ENCODE measurements at places on chromosomes 5 and 9.

GRCh38 chr9:93612796-93613154 lies 36.4 kb downstream of the PHF2 start:
- no peak for DNase-seq

GRCh38 chr5:180868960-180869359 lies 7.9 kb upstream of the ZFP62 start:
- DNase-seq, result peak; percentile 52

GRCh38 chr9:76423216-76424177 lies 29.3 kb upstream of the RFK start:
- DNase-seq, result no peak

DNA sequence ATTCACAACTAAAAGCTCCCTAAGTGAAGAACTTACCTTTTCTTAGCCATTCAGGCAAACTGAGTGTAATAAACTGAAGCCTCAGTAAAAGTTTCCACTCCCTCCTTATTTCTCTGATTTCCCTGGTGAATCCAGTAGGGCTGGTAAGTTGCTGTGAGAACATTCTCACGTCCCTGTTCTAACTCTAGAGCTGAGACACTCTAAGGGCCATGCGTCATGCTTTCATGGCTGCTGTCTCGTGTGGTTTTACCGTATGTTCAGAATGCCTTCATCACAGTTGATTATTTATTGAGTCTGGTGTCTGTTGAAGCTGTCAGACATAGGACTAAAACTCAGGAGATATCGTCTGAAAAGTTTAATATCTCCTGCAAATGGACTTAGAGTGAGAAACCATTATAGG lies 1.3 kb downstream of the OR2S2 start:
- DNase-seq, result no peak

- DNase-seq, result no peak
Measured at GRCh38 chr5:137344723-137345322, 154.3 kb downstream of the SPOCK1 start.

- no peak for DNase-seq
Measured at GRCh38 chr9:75149841-75150241, 61.5 kb downstream of the OSTF1 start.

DNA sequence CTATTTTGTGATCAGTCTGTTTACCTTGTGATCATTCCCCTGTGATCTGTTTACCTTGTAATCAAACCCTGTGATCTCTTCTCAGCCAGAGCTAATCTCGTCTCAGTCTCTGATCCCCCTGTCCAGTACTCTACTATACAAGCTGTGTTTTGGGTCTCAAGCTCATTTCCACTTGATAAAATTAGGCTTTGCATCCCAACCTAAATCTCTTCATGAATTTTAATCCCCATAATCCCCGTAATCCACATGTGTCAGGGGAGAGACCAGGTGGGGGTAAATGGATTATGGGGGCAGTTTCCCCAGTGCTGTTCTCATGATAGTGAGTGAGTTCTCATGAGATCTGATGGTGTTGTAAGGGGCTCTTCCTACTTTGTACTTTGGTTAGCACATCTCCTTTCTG lies 157.2 kb downstream of the PRR16 start:
- DNase-seq, result no peak

- no peak for DNase-seq
Measured at GRCh38 chr9:123420592-123421111, 64.7 kb downstream of the CRB2 start.

GRCh38 chr5:153752890-153753289 lies 262.4 kb downstream of the GRIA1 start:
- no peak for DNase-seq

DNA sequence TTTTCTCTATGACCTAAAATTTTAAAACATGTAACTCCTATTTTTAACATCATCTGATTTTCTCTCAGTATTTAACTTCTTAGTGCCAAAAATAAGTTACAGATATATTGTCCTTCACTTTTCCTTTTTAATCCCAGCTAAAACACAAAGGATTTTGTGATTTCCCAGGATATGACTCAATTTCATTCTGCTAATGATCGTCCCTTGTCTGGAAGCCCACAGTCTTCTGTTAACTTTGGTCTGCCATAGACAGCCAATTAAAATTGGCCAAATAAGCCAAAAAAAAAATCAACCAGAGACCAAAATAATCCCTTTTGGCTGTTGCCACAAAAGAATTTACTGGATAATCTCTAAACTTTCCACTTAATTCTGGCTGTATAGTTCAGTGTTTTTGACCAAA lies 124.5 kb upstream of the FST start:
- DNase-seq, result no peak

- no peak for DNase-seq
Measured at GRCh38 chr9:106307670-106308069, 555.3 kb upstream of the ZNF462 start.

GRCh38 chr9:129999141-129999510 lies 43.9 kb downstream of the FNBP1 start:
- no peak for DNase-seq

DNA sequence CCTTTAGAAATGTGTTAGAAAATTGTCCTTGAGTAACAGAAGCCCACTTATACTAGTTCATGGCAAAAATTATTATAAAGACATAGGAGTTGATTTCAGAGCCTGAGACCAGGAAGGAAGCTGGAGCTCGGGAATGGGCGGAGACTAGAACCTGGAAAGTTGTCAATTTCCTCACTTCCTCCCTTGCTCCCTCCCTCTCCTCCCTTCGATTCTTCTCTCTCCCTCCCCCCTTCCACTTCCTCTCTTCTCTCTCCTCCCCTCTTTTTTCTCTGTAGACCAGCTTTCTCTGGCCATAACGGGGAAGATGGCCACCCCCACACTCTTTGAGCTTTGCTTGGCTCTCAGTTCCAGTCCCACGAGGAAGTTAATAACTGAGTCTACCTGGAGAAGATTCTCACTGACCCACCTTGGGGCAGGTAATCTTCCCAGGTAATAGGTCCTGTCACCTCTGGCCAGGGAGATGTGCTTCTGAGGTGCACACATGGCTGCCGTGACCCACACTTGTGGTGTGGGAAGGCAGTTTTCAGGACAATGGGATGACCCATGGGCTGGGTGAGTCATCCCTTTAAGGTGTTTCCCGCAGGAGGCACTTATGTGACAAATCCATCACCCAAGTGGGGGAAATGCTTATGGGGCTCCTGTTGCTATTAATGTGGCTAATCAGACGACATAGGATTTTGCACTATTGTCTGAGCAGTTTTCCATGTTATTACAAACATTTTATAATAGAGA lies 78.7 kb downstream of the HSPA4 start:
- no peak for DNase-seq

- DNase-seq, result no peak
Measured at GRCh38 chr5:178644826-178645545, 18.1 kb upstream of the CLK4 start.

DNA sequence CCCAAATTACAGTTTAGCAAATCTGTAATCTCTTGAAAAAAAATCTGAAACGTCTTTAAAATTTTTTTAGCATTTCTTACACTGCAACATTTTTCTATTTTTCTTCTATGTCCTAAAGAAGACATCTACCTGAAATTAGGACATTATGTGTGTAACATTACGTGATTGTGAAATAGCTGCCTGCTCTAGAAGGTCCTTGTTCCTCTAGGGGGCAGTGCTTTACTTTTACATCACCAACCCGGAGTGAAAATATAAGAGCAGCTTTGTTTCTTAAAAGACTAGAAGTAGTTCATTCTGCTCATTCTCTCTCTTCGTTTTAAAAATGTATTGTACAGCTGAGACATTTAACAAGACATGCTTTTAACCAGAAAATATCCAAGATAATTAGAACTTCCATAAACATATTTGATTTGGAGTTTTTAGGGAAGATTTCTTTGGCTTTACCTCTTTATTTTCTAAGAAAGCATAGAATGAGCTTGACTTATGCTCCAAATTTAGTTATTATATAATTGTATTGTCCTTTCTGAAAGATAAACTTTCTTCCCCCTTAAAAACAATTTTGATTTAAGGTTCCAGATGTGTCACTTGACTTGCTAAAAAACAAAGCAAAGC lies 48.1 kb upstream of the RIOK2 start:
- no peak for DNase-seq

DNA sequence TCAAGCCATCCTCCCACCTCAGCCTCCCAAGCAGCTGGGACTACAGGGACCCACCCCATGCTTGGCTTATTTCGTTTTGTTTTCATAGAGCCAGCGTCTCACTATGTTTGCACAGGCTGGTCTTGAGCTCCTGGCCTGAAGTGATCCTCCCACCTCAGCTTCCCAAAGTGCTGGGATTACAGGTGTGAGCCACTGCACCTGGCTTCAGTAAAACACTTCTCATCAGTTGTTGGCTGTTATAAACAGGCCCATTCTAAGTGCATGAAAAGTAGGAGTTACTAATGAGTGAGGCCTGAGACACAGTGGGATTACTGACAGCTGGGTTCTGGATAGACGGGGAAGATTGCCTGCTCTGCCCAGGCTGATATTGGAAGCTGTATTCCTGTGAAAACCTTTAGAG lies 3.5 kb downstream of the CRB2 start:
- no peak for DNase-seq

DNA sequence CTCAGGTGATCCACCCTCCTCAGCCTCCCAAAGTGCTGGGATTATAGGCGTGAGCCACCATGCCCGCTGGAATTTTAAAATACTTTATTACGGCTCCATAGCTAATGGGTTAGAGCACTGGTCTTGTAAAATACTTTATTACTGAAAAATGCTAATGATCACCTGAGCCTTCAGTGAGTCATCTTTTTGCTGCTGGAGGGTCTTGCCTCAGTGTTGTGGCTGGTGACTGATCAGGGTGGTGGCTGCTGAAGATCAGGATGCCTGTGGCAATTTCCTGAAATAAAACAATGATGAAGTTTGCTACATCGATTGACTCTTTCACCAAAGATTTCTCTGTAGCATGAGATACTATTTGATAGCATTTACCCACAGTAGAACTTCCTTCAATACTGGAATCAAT lies 26.0 kb upstream of the GNE start:
- DNase-seq, result no peak

GRCh38 chr5:64229163-64229774 lies 63.6 kb downstream of the RNF180 start:
- DNase-seq, result no peak

DNA sequence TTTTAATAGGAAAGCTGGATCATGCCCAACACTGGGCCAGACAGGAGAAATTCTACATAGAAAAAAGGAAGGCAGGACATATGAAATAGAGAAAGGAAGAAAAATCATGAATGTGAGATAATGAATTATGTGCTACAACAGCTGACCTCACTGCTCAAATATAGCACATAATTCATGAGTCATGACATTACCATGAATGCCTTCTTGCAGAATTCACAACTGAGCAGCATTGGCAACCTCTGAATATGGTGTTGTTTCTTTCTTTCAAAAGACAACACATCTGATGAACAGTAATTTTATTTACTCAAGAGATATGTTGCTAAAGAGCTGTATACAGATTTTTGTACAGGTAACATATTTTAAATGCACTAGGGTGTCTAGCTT lies 34.4 kb downstream of the APBA1 start:
- DNase-seq, result no peak

DNA sequence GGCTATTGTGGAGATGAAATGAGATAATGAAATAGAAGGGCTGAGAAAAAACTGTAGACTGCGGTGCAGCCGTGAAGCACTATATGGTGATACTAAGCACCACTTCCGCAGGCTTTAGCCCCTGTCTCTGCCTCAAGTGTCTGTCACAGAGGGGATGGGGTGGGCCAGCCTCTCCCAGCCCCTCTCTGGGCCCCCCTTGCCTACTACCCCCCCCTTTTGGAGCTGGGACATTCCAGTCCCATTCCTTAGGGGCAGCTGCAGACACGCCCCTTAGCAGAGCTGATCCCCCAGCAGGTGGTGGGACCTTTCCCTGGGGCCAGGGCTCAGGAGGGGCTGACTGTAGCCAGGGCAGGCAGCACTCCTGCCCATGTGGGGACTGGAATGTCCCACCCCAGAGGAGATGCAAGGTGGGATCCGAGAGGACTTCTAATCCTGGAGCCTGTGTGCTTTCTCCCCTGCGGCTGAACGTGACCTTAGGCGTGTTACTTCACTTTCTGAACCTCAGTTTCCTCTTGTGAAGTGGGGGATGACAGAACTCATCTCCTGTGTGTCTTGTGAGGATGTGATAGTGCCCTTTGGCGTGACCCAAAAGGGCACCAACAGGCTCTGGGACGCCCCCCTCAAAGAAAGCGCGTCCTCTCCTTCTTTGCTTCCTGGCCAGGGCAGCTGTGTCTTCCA lies 1.9 kb downstream of the N4BP3 start:
- no peak for DNase-seq

- peak; percentile 20 for DNase-seq
Measured at GRCh38 chr9:130172161-130172857, at the start of gene NCS1. NCS1 (plus strand) TSS chr9:130172404; CDS start chr9:130172664, 260 bp downstream.

DNA sequence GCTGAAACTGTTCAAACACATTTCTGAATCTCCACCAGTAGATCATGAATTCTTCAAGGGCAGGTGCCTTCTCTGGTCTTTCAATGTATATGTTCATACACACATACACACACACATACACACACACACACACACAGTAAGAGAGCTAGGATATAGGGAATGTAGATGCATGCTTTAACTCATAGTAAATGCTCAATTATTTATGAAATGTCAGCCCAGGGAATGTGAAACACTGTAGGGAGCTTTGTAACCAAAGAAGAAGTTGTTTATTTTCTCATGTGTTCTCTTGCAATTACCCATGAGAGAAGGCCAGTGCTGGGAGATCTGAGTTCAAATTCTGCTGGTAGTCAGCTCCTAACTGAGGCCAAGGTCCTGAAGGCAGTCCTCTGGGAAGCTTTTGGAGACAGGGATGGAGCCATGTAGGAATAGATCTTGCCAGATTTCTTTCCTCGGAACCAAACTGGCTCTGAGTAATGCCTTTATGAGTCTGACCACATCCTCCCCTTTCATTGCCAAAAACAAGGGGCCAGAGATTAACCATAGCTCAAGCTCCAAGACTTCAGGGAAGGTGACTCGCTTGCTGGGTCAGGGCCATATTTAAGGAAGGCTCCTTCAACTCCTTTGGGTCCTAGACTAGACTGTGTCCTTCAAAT lies 487.0 kb upstream of the TNC start:
- no peak for DNase-seq

DNA sequence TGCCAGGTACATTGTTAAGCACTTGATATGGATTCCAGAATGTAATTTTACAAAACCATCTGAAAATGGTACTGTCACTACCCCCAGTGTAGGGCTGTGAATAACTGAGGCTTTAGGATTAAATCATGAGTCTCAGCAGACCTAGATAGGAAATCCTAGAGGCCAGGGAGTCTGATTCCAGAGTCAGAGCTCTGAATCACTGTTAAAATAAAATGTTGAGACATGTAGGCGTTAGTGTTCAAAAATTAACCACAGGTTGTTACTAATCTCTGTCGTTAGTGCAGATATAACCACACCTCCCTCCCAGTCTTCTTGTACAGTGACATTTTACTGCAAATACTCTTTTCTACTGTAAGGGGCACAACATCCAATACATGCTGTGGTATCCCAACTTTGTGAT lies 1828.8 kb downstream of the MAT2B start:
- DNase-seq, result no peak

GRCh38 chr9:124267271-124267807 lies 9.6 kb downstream of the NEK6 start:
- DNase-seq, result no peak
